ENCODE measurements at places on chromosomes 6 and 20.

GRCh38 chr20:64114356-64114971, 7.1 kb upstream of the NPBWR2 start:
- no peak for DNase-seq

GRCh38 chr6:7703148-7703680, 22.7 kb upstream of the BMP6 start:
- DNase-seq: no peak

DNA sequence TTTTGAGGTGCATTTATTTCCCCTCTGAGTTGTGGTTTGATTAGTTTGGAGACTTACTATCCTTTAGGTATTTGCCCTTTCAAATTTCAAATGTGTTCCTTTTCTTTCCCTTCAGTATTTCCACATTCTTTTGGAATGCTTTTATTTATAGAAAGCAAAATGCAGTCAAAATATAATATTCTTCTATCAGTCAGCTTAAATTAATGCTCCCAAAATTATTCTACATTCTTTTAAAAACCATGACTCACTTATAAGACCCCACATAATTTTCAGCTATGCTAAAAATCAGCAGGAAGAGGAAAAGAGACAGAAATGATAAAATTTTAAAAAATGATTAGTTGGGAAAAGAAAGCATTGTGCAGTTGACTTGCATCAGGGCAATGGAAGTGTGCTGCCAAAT, 180.0 kb upstream of the SMLR1 start:
- no peak for DNase-seq

DNA sequence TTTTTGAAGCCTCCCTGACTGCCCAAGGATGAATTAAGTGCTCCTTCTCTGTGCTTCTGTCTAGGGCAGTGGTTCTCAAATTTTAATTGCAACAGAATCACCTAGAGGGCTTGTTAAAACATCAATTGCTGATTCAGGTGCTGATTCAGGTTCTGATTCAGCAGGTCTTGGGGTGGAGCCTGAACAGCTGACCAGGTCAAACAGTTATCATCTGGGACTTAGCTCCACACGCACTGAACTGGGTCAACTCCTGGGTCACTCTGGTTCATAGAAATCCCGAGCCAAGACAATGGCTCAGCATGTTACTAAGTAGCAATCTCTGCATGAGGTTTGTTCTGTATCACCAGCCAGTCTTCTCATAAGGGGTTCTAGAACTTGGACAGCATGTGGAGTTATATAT, 192.3 kb downstream of the GJA1 start:
- no peak for DNase-seq

Data from NCI-H1417 (cell line).